HT1080 (cell line): ENCODE measurements at places on chromosomes 5 and 9. TPM values are rescaled to one million over a fixed set of nuclear protein-coding genes. Genes with fewer than 3 reads are reported as not detected.

FAM169A gene
- 3.8 and 6.6 TPM in 2 replicates for total RNA-seq

CEP72 gene
- 16.0 and 17.5 TPM in 2 replicates for total RNA-seq

SPINK9 gene
- not detected in 2 replicates for total RNA-seq

TGFBI gene
- 34.9 and 56.4 TPM in 2 replicates for total RNA-seq

ISL1 gene
- 1.3 and 1.9 TPM in 2 replicates for total RNA-seq

PIP5K1B gene
- not detected in 2 replicates for total RNA-seq

OGN gene
- not detected in 2 replicates for total RNA-seq

PRRT1B gene
- total RNA-seq = not detected in 2 replicates

CCDC192 gene
- not detected in 2 replicates for total RNA-seq

PRELID2 gene
- 7.6 and 13.9 TPM in 2 replicates for total RNA-seq

ALDH7A1 gene
- total RNA-seq = 25.0 and 46.2 TPM in 2 replicates

OR13C3 gene
- not detected in 2 replicates for total RNA-seq

PGGT1B gene
- 16.7 and 20.5 TPM in 2 replicates for total RNA-seq

CNTLN gene
- total RNA-seq = 5.8 and 6.2 TPM in 2 replicates

MED10 gene
- 24.3 and 40.2 TPM in 2 replicates for total RNA-seq

MLANA gene
- total RNA-seq = 0.11 TPM in 1 of 2 replicates, not detected in the other
